ENCODE measurements at places on chromosomes 4 and X.

- DNase-seq: no peak
These were observed 1.0 kb upstream of the RNF150 start for GRCh38 chr4:141133999-141134995.

DNA sequence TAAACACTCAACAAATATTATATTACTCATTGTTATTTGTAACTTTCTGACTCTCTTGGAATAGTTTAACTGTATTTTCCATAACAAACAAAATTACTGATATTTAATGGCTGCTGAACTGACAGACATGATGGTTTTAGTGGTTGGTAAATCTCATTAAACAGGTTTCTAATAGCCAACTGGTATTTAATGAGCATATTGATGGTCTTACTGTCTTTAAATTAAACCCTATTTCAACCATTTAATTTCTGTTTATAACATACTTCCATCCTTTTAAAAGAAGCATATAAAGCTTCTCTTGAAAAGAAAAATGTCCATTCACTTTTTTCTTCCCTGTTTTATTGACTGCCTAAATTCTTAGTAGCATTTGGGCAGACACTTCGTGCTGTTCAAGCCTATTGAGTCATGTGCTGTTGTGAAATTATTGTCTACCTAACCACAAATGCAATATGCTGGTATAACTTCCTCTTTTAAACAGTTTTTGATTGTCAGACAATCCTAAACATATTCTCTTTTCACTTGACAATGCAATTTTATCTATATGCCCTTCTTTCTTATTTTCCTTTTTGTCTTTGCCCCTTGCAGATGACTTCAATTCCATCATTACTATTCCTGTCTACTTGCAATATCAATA is 163.9 kb upstream of the SLC7A11 start:
- DNase-seq: peak; percentile 95

DNA sequence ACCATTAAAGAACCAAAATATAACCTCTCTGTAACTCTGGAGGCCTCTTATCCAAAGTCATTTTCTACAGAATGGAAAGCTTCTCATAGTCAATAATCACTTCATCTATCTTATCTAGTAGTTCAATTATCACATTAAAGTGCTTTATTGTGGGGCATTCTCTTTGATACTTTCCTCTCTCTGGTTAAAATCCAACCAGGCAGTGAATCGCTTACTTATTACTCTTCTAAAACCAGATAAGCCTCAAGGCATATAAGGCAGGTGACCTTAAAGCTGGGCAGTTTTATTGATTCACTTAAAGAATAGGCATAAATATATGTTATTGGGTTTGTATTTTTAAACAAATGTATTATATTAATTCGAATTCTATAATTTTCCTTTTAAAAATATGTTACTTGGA is 2162.1 kb upstream of the TENM3 start:
- DNase-seq: no peak

DNA sequence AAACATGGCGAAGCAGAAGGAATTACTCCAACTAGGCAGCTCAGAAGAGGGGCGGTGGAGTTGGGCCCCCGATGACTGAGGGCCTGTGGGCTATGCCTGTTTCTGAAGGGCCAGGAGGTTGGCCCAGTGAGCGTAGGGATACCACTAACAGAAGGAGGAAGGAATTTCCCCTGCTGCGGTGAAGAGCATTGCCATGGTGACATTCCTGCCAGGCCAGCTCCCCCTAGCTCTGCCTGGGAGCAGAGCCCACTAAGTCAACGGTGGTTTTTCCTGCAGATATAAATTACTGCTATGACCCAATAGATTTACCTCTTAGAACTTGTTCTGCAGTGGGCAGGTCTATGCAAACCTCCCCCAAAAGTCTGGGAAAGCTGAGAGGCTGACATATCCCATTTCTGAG is 28.9 kb upstream of the HMX1 start:
- no peak for DNase-seq

DNA sequence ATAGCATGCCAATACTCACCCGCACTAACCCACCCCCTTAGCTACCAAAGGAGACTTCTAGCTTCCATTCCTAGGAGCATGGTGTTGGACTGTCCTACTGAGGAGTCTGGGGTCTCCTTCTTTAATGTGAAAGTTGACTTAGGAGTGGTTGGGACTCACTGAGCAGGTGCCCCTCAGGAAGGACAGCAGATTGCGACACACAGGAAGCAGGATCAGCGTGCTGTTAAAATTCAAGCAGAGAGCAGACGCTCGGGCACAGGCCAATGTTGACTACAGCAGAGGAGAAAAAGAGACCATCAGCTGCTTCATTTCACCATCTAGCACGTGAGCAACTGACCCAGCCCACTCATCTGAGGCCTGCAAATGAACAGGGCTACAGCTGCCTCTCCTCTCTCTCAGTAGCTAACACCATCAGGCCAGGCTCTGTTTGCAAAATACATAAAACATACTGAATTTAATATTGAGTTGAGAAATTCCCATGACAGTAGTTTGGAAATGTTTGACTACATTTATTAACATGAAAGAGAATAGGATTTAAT is 10.8 kb downstream of the NOX1 start:
- DNase-seq: no peak

GRCh38 chr4:114041117-114041475 is 61.6 kb upstream of the ARSJ start:
- no peak for DNase-seq

DNA sequence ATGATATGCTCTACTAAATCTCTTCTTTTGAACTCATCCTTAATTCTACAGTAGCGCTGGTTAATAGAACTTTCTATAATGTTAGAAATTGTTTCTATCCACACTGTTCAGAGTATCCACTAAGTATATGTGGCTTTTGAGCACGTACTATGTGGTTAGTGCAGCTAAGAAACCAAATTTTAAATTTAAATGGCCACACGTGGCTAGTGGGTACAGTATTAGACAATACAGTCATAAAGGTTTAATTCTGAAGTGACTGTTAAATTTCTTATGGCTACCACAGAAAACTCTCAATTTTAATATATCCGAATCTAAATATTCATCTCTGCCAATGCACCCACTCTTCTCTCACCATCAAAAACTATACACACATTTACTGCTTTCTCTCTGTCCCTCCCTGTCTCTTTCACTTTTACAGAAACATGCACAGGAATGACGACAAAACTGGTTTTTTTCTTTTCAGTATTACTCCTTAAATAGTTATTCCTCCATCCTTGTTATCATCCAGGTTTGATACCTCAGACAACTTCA is 583.9 kb downstream of the KCTD8 start:
- DNase-seq: no peak

GRCh38 chr4:57119054-57119651 is 9.0 kb upstream of the IGFBP7 start:
- no peak for DNase-seq

DNA sequence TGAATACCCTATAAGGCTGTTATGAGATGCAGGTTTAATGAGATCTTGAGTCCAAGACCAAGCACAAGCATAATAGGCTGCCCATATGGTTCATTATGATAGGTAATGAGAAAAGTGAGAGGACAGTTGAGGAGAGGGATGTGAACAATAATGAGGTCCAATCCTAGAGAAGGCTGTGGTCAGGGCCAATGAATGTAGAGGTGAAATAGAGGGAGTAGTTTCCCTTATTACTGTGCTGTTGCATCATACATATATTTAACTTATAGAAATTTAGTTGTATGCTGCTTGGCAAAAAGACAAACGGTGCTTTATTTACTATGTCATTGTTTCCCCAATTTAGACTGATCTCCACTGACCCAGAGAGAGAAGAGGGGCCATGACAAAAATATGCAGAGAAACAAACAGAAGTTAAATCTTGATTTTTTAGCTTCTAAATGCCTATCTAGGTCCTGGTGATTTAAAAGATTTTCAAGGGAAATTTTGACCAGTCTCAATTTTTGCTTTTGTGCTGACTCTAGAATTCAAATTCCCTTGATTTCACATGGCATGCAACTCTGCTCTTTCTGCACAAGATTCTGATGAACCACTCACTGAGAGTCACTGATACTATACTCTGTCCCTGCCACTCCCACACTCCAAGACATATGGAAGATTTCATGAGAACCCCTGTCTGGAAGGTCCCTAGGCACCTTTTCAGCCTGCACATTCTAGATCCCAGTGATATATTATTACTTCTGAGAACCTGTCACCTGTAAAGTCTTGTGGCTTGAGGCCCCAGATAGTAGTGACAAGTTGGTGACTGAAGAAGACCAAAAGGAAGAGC is 159.7 kb downstream of the VSIG4 start:
- DNase-seq: no peak

DNA sequence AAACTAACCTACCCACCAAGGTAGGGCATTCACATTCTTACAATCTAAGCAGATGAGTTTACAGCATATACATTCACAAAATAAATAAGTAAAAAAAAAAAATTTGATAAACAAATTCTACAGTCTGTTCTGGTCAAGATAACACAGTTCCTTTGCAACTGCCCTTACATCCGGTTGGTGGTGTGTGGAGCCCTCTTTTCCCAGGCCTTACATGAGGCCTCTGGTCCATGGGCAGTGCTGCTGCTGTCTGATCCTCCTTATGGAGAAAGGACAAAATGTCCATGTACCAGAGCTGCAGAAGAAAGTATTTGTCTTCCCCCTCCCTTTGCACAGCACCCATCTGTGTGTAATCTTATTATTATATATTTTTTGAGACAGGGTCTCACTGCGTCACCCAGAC is 2.2 kb upstream of the SEPTIN11 start:
- no peak for DNase-seq

DNA sequence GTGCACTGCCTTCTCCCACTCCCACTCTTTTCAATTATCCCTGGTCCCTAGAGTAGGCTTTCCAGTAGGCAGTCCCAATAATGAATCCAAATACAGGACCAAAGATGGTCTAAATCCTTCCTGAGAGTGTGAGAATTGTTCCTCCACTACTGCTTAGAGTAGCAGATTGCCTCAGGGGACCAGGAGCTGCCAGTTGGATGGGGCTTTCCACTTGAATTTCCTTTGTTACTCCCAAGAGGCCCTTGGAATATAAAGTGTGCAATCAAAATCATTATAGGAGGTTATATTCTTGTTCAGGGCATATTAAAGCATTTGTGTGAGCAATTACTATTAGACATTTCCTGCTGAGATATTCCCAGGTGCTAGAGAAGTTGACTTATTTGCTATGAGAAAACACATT is 156.6 kb upstream of the TLL1 start:
- no peak for DNase-seq

DNA sequence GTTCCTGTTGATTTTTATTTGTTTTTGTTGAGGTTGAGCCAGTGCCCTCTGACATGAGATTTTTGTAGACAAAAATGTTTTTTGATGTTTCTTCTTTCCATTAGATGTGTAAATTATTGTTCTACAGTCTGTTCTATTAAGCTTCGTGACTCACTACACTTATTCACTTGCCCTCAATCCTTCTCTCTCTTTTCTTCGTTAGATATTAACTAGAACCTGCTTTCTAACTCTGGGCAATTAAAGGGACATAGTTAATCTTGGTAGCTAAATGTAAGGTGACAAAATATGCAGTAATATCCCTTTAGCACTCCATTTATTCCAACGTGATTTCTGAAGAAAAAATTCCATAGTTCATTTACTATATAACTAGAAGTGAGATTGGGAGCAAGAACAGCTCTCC is 333.9 kb downstream of the PDHA2 start:
- DNase-seq: no peak

GRCh38 chrX:134246282-134246681 is 9.3 kb downstream of the CCDC160 start:
- DNase-seq: peak; percentile 11

- peak; percentile 27 for DNase-seq
These were observed 2.0 kb upstream of the STAG2 start for GRCh38 chrX:123959281-123960063.

- DNase-seq: peak; percentile 74
These were observed 73.1 kb downstream of the QRFPR start for GRCh38 chr4:121307445-121308327.

GRCh38 chrX:148513661-148514060 is 13.2 kb downstream of the AFF2 start:
- DNase-seq: no peak

DNA sequence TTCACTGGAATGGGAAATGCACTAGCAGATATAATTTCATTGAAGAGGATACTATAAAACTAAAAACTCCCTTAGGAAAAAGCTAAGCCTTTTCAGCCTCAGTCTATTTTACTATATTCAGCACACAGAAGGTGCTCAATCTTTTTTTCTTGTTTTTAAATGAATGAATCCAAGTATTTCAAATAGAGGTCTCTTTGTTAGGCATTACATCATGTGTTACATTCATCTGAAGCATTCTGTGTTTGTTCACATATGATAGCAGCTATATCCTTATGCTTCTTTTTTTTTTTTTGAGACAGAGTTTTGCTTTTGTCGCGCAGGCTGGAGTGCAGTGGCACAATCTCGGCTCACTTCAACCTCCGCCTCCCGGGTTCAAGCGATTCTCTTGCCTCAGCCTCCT is 278.4 kb downstream of the CAMK2D start:
- DNase-seq: no peak

GRCh38 chr4:169254546-169254983 is 16.2 kb downstream of the SH3RF1 start:
- DNase-seq: no peak

- DNase-seq: peak; percentile 47
These were observed 7.0 kb downstream of the VAMP7 start for GRCh38 chrX:155888139-155888538.

DNA sequence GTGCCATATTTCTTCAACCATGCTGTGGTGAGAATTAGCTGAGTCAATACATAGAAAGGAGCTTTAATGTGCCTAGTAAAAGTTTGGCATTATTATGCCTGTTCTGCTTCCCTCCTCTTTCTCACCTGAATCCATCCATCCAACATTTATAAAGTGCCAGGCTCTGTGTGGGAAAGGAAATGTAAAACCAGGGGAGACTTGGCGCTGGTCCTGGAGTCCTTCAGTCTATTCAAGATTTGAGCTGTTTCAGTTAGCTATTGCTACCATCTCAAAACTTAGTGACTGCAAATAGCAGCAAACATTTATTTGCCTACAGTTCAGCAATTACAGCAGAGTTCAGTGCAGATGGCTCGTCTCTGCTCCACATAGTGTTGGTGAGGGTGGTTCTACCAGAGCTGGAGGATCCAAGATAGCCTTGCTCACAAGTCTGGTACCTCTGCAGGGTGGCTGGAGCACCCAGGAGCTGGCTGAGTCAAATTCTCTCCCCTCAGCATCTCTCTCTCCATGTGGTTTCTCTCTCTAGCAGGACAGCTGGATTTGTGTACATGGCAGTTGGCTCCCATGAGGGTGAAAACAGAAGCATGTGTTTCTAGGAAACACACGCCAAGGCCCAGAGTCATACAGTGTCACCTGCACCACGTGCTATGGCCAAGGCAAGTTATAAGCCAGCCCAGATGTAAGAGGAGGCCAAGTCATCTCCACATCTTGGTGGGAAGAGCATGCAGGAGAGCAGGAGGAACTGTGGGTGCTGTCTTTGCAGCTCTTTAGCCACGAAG is 77.3 kb downstream of the FHDC1 start:
- DNase-seq: no peak

- peak; percentile 80 for DNase-seq
These were observed 181.1 kb upstream of the WDFY3 start for GRCh38 chr4:85147481-85148076.
